ENCODE measurements at places on chromosomes 4 and X.

DNA sequence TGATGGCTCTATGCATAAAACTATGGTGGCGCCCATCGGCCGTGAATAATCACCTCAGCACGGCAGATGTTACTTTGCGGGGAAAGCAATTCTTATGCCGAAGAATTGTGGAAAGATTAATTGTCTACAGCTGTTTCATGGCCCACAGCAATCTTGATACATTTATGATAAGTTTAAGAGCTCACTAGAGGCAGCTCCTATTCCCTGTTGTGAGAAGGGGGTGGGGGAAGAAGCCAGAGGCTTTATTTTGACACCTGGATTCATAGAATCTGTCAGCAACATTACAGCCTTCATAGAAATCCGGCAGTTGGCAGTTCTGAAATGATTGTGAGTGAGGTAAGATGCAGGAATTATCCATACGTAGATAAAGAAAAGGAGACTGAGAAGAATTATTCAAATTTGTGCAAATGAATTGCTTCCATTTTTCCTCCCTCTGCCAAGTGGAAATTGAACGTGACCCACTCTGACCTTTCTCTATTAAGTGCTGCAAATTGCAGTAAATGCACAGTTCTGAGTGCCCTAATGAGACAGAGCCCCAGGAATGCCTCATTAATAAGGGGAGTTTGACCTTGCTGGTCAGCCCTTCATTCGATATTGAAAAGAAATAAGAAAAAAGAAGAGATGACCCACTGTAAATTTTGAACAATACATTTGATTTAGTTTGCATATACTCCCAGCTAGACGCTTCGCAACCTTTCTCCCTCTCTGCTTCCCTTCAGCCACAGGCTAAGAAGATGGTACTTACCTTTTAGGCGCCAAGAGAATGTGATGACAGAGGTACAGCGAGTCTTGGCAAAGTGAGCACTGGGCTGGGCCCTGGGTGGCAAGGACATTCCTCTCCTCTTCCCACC, 188.8 kb downstream of the GPAT3 start:
- no peak for DNase-seq

DNA sequence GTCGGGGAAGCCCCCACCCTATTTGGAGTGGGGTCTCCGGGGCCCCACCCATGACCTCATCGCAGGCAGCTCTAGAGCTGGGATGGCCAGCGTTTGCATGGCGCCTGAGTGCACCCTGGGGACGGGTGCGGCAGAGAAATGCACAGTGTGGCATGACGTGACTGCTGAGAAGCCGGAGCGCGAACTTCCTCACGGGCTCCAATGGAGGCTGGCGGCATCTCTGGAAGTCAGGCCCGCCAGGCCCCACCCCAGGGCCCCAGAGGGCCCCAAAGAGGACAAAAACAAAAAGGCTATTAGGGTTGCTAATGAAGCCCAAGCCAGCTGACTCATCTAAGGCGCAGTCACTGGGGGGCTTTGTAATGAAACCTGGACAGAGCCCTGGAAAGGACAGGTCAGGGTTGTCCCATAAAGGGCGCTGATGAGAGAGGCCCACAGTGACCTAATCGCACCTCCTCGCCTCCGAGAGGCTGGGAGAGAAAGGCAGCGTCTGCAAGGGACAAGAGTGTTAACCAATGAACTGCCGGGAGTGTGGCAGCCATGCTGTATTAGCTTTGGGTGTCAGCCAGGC, 86.0 kb upstream of the C1QTNF7 start:
- no peak for DNase-seq

DNA sequence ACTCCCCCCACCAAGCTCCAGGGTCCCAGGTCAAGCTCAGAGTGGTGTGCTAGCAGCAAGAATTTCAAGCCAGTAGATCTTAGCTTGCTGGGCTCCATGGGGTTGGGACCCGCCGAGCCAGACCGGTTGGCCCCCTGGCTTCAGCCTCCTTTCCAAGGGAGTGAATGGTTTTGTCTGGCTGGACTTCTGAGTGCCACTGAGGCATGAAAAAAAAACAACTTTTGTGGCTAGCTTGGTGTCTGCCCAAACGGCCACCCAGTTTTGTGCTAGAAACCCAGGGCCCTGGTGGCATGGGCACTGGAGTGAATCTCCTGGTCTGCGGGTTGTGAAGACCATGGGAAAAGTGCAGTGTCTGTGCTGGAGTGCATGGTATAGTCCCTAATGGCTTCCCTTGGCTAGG, 82.6 kb downstream of the NBDY start:
- DNase-seq = no peak

- no peak for DNase-seq
Observed at GRCh38 chrX:113956936-113957335, 627.0 kb upstream of the HTR2C start.

DNA sequence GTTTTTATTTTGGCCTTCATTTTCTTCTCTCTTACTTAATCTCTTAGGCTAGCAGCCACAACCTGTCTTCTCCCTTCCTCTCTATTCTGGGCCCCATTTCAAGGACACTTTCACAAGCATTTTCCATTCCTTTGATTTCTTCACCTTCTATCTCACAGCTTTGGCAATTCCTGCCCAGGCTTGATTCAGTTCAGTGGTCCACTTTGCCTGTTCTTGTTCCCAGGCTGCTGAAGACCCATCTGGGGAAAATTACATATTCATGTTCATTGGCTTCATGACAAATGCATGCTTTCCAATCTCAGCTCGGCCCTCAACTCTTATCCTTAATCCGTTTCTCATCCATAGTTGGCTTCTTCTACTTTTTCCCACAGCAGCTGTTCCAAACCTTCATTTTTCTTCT, 38.7 kb upstream of the LPAR4 start:
- no peak for DNase-seq

GRCh38 chrX:56796641-56797395, 67.8 kb downstream of the NBDY start:
- DNase-seq = no peak

- DNase-seq = no peak
Observed at GRCh38 chr4:92198711-92199110, 105.1 kb upstream of the GRID2 start.

- no peak for DNase-seq
Observed at GRCh38 chr4:105061731-105062130, 84.9 kb upstream of the TET2 start.

- DNase-seq = no peak
Observed at GRCh38 chrX:112668476-112669409, 11.0 kb downstream of the LHFPL1 start.

- DNase-seq = no peak
Observed at GRCh38 chrX:120741452-120741851, 111.6 kb upstream of the C1GALT1C1 start.

GRCh38 chr4:116064331-116064730, 950.9 kb upstream of the NDST4 start:
- no peak for DNase-seq

DNA sequence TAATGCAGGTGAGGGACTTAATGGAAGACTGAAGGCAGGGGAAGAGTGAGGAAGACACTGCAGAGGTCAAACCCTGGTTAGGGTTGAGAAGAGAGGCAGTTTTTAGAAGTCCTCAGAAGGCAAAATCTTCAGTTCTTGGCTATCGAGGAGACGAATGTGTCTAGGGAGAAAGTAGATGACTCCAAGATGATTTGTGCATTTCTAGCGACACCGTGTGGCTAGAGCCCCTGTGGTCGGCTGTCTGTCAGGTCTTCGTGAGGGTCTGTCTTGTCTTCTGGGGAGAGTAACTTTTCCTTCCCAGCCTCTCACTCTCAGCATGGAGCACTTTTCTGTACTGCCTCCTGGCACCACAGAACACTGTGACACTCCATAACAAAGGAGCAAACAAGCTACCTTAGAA, 458.1 kb downstream of the STIM2 start:
- no peak for DNase-seq

DNA sequence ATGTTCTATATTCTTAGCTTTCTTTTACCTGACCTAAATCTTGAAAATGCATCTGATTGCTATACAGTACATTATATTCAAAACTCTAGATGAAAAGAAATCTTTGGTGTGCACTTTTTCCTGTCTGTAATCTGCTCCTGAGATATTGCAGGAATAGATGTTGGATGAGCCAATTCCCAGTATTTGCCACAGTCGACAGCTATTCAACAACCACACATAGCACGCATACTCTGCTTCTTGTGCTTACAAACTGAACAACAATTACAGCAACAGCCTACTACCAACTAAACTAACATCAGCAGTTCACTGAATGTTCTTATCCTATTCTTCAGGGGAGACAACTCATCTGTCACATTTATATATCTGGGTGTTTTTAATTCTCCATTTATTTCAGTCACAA, 573.9 kb upstream of the GRID2 start:
- DNase-seq = no peak

DNA sequence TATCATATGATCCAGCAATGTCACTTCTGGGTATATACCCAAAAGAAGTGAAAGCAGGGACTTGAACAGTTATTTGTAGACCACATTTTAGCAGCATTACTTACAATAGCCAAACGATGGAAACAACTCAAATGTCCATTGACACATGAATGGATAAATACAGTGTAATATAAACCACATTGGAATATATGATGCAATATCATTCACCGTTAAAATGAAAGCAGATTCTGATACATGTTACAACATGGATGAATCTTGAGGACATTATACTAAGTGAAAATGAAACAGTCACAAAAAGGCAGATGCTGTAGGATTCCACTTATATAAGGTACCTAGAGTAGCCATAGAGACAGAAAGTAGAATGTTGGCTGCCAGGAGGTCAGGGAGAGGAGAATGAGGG, 130.5 kb upstream of the SMAD1 start:
- no peak for DNase-seq

DNA sequence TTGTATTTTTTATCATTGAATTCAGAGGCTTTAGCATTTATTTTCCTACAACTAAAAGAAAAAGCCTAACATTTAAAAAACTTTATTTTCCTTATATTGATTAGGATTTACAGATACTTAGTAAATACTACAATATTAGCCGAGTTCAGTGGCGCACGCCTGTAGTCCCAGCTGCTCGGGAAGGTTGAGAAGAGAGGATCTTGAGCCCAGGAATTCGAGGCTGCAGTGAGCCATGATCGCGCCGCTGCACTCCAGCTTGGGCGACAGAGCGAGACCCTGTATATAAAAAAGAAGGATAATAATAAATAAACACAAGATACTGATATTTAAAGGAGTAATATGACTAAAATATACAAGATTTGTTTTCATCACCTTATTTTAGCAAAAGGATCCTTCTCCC, 681 bp upstream of the UPF3B start:
- no peak for DNase-seq

GRCh38 chr4:183636503-183636902, 22.5 kb downstream of the RWDD4 start:
- no peak for DNase-seq

DNA sequence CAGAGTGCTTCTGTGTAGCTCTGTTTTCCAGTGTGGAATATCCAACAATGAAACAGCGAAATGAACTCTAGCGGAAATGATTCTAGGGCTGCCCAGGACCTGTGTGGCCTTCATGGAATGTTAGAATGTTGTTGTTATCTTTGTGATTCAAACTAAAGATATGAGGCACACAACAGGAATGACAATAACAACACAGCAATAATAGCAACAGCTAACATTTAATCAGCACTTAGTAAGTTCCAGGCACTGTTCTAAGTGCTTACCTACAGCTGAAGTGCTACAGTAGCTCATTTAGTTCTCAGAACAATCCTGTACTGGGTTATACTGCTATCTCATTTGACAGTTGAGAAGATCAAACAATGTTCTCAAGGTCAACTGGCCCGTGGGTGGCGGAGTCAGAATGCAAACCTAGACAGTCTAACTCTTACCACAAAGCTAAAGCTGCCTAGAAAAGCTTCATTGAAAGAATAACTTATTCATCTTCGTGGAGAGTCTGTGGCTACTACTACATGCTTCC, 63.7 kb downstream of the MAML3 start:
- DNase-seq = no peak

- no peak for DNase-seq
Observed at GRCh38 chr4:121026034-121026433, 46.3 kb downstream of the NDNF start.

- no peak for DNase-seq
Observed at GRCh38 chr4:158604369-158604768, 67.3 kb downstream of the C4orf46 start.

DNA sequence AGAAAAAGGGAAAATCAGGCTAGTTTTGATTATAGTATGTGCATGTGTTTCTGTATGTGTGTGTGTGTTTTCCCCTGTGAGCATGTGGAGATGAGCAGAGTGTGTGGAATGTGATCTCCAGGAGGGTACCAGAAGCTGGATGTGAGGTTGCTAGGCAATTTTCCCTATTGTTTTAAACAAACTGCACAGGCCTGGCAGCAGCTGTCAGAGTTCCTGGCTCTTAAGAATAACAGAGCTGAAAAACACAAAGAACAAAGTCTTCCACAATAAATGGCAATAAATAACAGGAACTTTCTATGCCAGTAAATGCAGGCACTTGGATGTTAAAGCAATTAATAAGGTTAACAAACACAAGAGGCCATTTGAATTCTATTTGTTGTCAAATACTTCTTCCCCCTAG, 344.6 kb upstream of the CTSO start:
- no peak for DNase-seq

DNA sequence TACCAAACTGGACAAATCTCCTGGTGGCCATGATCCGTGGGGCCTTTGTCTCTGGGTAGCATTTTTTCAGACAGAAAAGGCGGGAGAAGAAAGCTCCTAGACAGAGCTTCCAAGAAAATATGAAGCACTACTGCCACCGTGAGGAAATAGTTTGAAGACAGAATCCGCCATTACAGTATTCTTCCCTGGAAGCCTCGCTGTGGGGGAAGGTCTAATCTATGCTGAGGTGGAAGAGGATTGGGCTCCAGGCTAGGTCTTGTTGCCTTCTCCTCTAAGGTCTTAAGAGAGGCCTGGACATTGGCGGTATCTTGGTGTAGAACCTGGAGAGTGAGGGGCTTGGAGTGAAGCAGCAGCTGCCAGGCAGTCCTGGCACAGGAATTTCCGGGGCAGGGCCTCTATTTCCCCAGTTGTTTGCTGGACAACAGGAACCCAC, 218.9 kb downstream of the OR13H1 start:
- no peak for DNase-seq

- no peak for DNase-seq
Observed at GRCh38 chr4:156771171-156771837, 200.3 kb downstream of the PDGFC start.

- no peak for DNase-seq
Observed at GRCh38 chrX:9597361-9598035, 132.6 kb downstream of the TBL1X start.

- DNase-seq = no peak
Observed at GRCh38 chr4:126969360-126970235, 663.2 kb upstream of the INTU start.

- DNase-seq = no peak
Observed at GRCh38 chr4:30726090-30726675, 6.0 kb downstream of the PCDH7 start.

- no peak for DNase-seq
Observed at GRCh38 chr4:186881521-186882220, 158.0 kb upstream of the FAT1 start.

DNA sequence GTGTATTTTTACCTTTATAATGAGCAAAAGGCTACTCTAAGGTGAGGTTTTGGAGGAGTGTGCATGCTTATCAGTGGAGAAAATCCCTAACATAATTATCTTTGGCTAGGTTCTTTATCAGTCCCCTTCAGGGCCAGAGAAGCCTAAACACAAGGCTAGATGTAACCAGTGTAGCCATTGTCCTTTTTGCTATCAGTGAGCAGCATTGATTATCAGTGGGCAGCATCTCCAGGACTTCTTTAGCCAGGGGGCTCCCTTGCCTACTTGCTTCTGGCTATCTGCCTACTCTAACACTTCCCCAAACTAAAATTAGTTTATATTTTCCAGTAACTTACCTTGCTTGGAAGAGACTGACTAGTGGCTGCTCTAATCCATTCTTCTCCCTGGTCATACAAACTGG, 595.6 kb downstream of the TRAM1L1 start:
- no peak for DNase-seq

Data from stimulated activated CD4-positive, alpha-beta T cell treated with anti-CD3 and anti-CD28 coated beads, Interleukin-2, amount 100 ng/mL, for 24 hours (primary cell).